RWPE1 (cell line): ENCODE measurements at places on chromosomes 5 and 9.

- no peak for DNase-seq
Observed at GRCh38 chr9:94250456-94250855, 8.6 kb upstream of the ZNF169 start.

- no peak for DNase-seq
Observed at GRCh38 chr5:179281694-179282093, 63.6 kb downstream of the ADAMTS2 start.

GRCh38 chr5:93289942-93290341 is 291.1 kb downstream of the NR2F1-AS1 start:
- no peak for DNase-seq

GRCh38 chr5:45642370-45642769 is 53.8 kb downstream of the HCN1 start:
- DNase-seq, result no peak

DNA sequence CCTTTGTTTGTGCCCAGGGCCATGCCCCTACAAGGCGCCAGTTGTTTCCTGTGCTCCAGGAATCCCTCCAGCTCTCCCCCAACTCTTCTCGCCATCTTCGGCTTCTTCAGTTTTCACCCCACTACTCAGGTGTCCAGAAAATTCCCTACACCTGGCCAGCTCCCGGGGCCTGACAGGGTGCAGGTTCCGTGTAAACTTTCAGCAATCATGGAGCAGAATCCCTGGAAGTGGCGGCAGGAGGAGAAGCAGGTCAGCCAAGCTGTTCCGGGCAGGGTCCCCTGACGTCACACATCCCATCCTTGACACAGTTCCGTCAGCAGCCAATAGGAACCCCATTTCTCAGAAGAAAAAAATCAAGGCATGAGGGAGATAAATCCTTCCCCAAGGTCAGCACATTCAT is 12.2 kb upstream of the ADGRD2 start:
- no peak for DNase-seq
